ENCODE measurements at places on chromosomes 4 and X.

GRCh38 chrX:84358271-84358670 is 144.0 kb downstream of the HDX start:
- no peak for DNase-seq

DNA sequence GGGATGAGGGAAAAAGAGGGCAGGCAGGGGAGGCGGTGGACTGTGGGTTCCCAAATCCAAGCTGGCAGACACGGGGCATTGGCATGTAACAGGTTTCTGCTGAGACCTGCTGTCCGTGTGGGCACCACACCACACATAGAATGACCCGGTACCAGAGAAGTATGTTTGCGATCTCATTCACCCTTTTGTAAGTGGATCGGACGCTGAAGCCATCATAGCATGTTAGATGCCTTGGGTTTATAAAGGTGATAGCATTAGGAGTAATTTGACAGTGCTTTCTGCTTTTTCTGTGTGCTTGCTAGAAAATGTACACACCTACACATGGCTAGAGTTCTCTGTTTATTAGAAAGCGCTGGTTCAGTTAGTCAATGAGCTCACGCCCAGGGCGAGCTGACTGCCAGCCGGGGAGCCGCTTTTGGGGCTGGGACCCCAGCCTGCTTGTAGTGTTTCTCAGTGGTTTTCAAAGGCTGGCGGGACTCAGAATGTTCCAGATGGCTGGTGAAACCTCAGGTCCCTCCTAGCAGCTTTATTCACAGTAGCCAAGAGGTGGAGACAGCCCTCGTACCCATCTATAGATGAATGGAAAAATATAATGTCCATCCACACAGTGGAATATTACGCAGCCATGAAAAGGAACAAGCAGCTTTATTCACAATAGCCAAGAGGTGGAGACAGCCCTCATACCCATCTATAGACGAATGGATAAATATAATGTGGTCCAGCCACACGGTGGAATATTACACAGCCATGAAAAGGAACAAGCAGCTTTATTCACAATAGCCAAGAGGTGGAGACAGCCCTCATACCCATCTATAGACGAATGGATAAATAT is 579 bp downstream of the IL3RA start:
- DNase-seq, result no peak

GRCh38 chr4:38119668-38120385 is 159.6 kb downstream of the PTTG2 start:
- no peak for DNase-seq

DNA sequence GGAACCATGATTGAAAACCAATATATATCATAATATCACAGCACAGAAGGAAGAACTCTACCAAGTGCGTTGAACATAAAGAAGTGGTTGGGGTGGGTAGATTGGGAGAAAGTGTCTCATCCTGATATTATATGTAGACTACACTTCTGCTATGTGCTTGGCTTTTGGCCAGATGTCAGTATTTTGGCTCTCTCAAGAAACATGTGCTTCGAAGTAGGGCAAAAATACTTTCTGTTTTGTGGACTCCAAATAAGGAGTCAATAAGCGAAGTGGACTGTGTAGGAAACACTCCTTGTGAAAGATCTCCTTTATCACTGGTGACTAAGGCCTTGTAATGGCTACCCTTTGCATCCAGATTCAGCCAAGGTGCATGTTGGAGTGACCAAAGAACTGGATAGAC is 7.8 kb upstream of the HPSE start:
- no peak for DNase-seq

GRCh38 chr4:155587766-155588165 is 78.9 kb upstream of the GUCY1A1 start:
- no peak for DNase-seq

Measured in NCI-H1436 (cell line).